ENCODE measurements at places on chromosomes 2 and 18. TPM values are rescaled to one million over a fixed set of nuclear protein-coding genes. Genes with fewer than 3 reads are reported as not detected.

PLGLB2 gene
- total RNA-seq: 1.1 TPM

L3MBTL4 gene
- 0.28 TPM for total RNA-seq

PASK gene
- 1.3 TPM for total RNA-seq

HADHB gene
- total RNA-seq: 108 TPM

SLC5A7 gene
- total RNA-seq: not detected

CSRNP3 gene
- 0.57 TPM for total RNA-seq

UPP2 gene
- not detected for total RNA-seq

ARL4C gene
- total RNA-seq: 17.5 TPM

CARF gene
- total RNA-seq: 5.3 TPM

TSGA10 gene
- 3.4 TPM for total RNA-seq

CD207 gene
- not detected for total RNA-seq

CCDC150 gene
- 1.9 TPM for total RNA-seq

ANAPC1 gene
- total RNA-seq: 44.6 TPM

HOXD13 gene
- total RNA-seq: 0.09 TPM

CELF4 gene
- total RNA-seq: not detected

DES gene
- total RNA-seq: 3.7 TPM

FSHR gene
- total RNA-seq: not detected

GPAT2 gene
- 2.3 TPM for total RNA-seq

KCNG2 gene
- total RNA-seq: 4.7 TPM

RUFY4 gene
- not detected for total RNA-seq

ORC2 gene
- 12.3 TPM for total RNA-seq

PLCD4 gene
- total RNA-seq: 1.8 TPM

DUSP19 gene
- 3.8 TPM for total RNA-seq

WDR54 gene
- total RNA-seq: 26.6 TPM

ZCCHC2 gene
- total RNA-seq: 3.0 TPM

FIGN gene
- total RNA-seq: 0.65 TPM

KCNK3 gene
- total RNA-seq: 0.28 TPM

PLB1 gene
- 1.4 TPM for total RNA-seq

KIF3C gene
- total RNA-seq: 7.0 TPM

C2orf76 gene
- 12.2 TPM for total RNA-seq

CCDC68 gene
- total RNA-seq: 6.9 TPM

EFR3B gene
- total RNA-seq: 1.4 TPM

KCNIP3 gene
- 0.57 TPM for total RNA-seq

GKN2 gene
- not detected for total RNA-seq

DCC gene
- not detected for total RNA-seq

DYNAP gene
- not detected for total RNA-seq

MAL gene
- not detected for total RNA-seq

ARHGEF33 gene
- total RNA-seq: 0.74 TPM

OBSL1 gene
- total RNA-seq: 37.8 TPM

CRYGA gene
- not detected for total RNA-seq

FOXI3 gene
- total RNA-seq: not detected

SRD5A2 gene
- total RNA-seq: not detected

DPP4 gene
- total RNA-seq: 251 TPM

IL1RL1 gene
- total RNA-seq: 0.14 TPM

ITGB6 gene
- total RNA-seq: not detected

RNF152 gene
- 10.5 TPM for total RNA-seq

NYAP2 gene
- not detected for total RNA-seq

HOXD11 gene
- 0.14 TPM for total RNA-seq

CHN1 gene
- total RNA-seq: 12.8 TPM

HTRA2 gene
- 44.8 TPM for total RNA-seq

SLC11A1 gene
- total RNA-seq: 0.14 TPM

ONECUT2 gene
- under 0.01 TPM for total RNA-seq

AGXT gene
- total RNA-seq: not detected

NTSR2 gene
- total RNA-seq: not detected

CHRND gene
- not detected for total RNA-seq

COL3A1 gene
- total RNA-seq: 5,666 TPM

LRRTM4 gene
- not detected for total RNA-seq
